ENCODE measurements at places on chromosomes 4 and X. TPM values are rescaled to one million over a fixed set of nuclear protein-coding genes. Genes with fewer than 3 reads are reported as not detected.
A peak's percentile ranks its signal among the peaks of the same experiment; 100 is the strongest.

GRCh38 chr4:76781698-76782595 is 116.0 kb downstream of the SOWAHB start:
- no peaks in the 10 kb centered on the region for H3K27me3 ChIP-seq
- no peaks in the 10 kb centered on the region for H3K36me3 ChIP-seq
- H3K4me3 ChIP-seq, result peak overlapping the region; percentile 31

DNA sequence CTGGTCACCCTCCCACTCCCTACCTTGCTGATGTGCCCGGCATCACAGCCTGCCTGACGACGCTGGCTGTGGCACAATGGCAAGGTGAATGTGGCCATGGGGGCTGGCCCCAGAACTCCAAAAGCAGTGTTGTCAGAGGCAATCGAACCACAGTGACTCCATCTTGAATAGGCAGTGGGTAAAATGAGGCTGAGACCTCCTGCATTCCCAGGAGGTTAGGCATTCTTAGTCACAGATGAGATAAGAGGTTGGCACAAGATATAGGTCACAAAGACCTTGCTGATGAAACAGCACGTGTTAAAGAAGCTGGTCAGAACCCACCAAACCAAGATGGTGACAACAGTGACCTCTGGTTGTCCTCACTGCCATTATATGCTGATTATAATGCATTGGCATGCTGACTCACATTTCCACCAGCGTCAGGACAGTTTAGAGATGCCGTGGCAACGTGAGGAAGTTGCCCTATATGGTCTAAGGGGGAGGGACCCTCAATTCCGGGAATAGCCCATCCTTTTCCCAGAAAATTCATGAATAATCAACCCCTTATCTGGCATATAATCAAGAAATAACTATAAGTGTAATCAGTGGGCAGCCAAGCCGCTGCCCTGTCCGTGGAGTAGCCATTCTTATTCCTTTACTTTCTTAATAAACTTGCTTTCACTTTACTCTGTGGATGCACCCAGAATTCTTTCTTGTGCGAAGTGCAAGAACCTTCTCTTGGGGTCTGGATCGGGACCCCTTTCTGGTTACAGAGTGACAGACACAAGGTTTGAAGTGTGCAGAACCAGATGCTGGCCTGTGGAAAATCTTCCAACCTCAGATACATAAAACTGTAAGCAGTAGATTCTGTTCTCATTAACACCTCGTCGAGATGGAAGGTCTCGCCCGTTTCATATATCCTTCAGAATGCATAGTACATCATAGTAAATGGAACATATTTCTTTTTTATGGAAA is 26.8 kb upstream of the CLDN24 start:
- H3K27ac ChIP-seq, result peak overlapping the region; percentile 66
- peaks cover 25% of the 10 kb centered on the region for H3K4me1 ChIP-seq
- peak; percentile 95 for DNase-seq
- no peak overlapping the region for H3K4me3 ChIP-seq
- no peaks in the 10 kb centered on the region for H3K27me3 ChIP-seq
- H3K36me3 ChIP-seq, result no peaks in the 10 kb centered on the region

- H3K27me3 ChIP-seq, result no peaks in the 10 kb centered on the region
- no peak overlapping the region for H3K27ac ChIP-seq
- DNase-seq, result peak; percentile 61
- no peak overlapping the region for H3K4me3 ChIP-seq
- H3K36me3 ChIP-seq, result no peaks in the 10 kb centered on the region
- no peaks in the 10 kb centered on the region for H3K4me1 ChIP-seq
Observed at GRCh38 chr4:96145601-96146000, 305.7 kb downstream of the PDHA2 start.

- DNase-seq, result no peak
- H3K36me3 ChIP-seq, result no peaks in the 10 kb centered on the region
Observed at GRCh38 chrX:118495958-118496762, 545 bp downstream of the DOCK11 start.

The BMP2K gene
- 33.3 TPM for total RNA-seq

GRCh38 chrX:132877954-132878536 is 80.4 kb downstream of the HS6ST2 start:
- H3K4me3 ChIP-seq, result no peak overlapping the region
- no peaks in the 10 kb centered on the region for H3K27me3 ChIP-seq
- no peak overlapping the region for H3K27ac ChIP-seq
- peaks cover 3% of the 10 kb centered on the region for H3K4me1 ChIP-seq

The PFKFB1 gene
- total RNA-seq, result not detected

- no peaks in the 10 kb centered on the region for H3K36me3 ChIP-seq
- H3K4me3 ChIP-seq, result peak overlapping the region; percentile 23
- peak overlapping the region; percentile 93 for H3K27ac ChIP-seq
Observed at GRCh38 chrX:73916931-73917667, 354.1 kb downstream of the CHIC1 start.

The SPP1 gene
- 217 TPM for total RNA-seq

DNA sequence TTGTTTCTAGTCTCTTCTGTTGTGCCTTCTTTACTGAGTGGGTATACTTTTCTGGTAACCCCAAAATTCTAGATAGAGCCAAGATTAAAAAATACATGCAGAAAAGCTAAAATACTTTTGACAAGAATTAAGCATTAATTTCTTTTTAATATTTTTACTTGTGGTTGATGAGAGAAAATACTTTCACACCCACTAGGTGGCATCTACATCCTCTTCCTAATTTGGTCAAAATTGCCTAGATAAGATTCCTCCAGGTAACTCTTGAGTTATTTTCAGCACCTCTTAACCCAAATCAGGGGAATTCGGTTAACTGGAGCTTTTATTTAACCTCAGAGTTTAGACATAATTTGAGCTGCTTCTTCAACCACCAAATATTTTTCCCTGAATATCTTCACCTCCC is 28.4 kb upstream of the COX7B2 start:
- H3K36me3 ChIP-seq, result no peaks in the 10 kb centered on the region
- H3K4me1 ChIP-seq, result no peaks in the 10 kb centered on the region
- peak; percentile 14 for DNase-seq
- no peaks in the 10 kb centered on the region for H3K27me3 ChIP-seq
- no peak overlapping the region for H3K27ac ChIP-seq
- no peak overlapping the region for H3K4me3 ChIP-seq

DNA sequence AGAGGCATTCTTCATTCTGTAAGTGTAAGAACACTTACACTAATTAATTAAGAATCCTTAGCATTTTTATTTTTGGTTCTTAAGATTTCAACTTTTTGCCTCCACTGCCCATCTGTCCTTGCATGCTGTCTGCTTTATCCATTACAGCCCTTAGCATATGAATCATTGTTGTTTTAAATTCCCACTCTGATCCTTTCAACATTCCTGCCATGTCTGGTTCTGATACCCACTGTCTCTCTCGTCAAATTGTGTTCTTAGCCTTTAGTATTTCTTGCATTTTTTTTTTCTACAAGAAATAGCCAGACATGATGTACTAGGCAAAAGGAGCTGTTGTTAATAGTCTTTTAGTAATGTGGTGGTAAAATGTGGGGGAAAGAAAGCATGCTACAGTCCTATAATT is 1360.0 kb downstream of the TECRL start:
- no peaks in the 10 kb centered on the region for H3K27me3 ChIP-seq
- no peaks in the 10 kb centered on the region for H3K36me3 ChIP-seq
- H3K4me3 ChIP-seq, result no peak overlapping the region

- no peak overlapping the region for H3K4me3 ChIP-seq
- DNase-seq, result no peak
- H3K27ac ChIP-seq, result no peak overlapping the region
- H3K4me1 ChIP-seq, result no peaks in the 10 kb centered on the region
- no peaks in the 10 kb centered on the region for H3K27me3 ChIP-seq
Observed at GRCh38 chrX:7214251-7214650, 66.3 kb upstream of the PUDP start.

DNA sequence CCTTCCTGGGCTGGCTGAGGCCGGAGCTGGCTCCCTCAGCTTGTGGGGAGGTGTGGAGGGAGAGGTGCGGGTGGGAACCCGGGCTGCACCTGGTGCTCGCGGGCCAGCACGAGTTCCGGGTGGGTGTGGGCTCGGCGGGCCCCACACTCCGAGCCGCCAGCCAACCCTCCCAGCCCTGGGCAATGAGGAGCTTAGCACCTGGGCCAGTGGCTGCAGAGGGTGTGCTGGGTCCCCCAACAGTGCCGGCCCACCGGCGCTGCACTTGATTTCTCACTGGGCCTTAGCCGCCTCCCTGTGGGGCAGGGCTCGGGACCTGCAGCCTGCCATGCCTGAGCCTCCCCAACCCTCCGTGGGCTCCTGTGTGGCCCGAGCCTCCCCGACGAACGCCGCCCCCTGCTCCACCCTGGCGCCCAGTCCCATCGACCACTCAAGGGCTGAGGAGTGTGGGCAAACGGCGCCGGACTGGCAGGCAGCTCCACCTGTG is 182.7 kb upstream of the PAQR3 start:
- H3K36me3 ChIP-seq, result no peaks in the 10 kb centered on the region
- no peaks in the 10 kb centered on the region for H3K27me3 ChIP-seq
- H3K4me1 ChIP-seq, result no peaks in the 10 kb centered on the region
- no peak overlapping the region for H3K4me3 ChIP-seq
- DNase-seq, result no peak
- no peak overlapping the region for H3K27ac ChIP-seq

DNA sequence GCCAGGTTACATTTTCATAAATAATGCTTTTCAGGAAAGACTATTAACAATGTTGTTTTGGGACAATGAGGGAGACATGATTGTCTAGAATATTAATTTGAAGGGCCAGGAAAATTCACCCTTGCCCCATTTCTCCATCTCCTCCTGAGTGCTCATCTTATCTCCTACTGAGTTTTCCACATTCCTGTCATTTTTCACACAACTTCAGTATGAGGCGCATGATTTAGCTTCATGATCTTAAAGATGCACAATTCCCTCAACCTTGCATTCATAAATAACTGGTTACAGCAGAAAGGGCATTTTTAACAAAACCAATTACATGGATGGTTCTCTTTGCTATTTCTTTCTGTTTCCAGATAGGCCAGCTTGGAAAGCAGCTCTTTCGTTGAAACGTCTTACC is 1699.2 kb upstream of the IGFBP7 start:
- H3K4me1 ChIP-seq, result no peaks in the 10 kb centered on the region
- no peaks in the 10 kb centered on the region for H3K27me3 ChIP-seq
- DNase-seq, result no peak
- H3K4me3 ChIP-seq, result no peak overlapping the region

The ARHGEF9 gene
- 44.8 TPM for total RNA-seq

GRCh38 chrX:110846071-110846470 is 50.5 kb upstream of the CHRDL1 start:
- H3K27ac ChIP-seq, result peak overlapping the region; percentile 12
- no peaks in the 10 kb centered on the region for H3K27me3 ChIP-seq
- no peak overlapping the region for H3K4me3 ChIP-seq
- DNase-seq, result peak; percentile 35

The DCK gene
- total RNA-seq, result 10.8 TPM

The PABPC1L2B gene
- total RNA-seq, result not detected

The FAM47E gene
- 0.54 TPM for total RNA-seq

- H3K4me3 ChIP-seq, result no peak overlapping the region
- DNase-seq, result peak; percentile 37
- no peaks in the 10 kb centered on the region for H3K27me3 ChIP-seq
- H3K36me3 ChIP-seq, result no peaks in the 10 kb centered on the region
Observed at GRCh38 chr4:75916091-75916661, 13.9 kb upstream of the PPEF2 start.

- no peaks in the 10 kb centered on the region for H3K27me3 ChIP-seq
- no peak overlapping the region for H3K27ac ChIP-seq
- no peaks in the 10 kb centered on the region for H3K4me1 ChIP-seq
- no peak overlapping the region for H3K4me3 ChIP-seq
Observed at GRCh38 chr4:168955674-168956073, 54.4 kb downstream of the CBR4 start.
